ENCODE measurements at places on chromosomes 4 and X. TPM values are rescaled to one million over a fixed set of nuclear protein-coding genes. Genes with fewer than 3 reads are reported as not detected.

The EPHA5 gene
- 0.07 TPM for polyA plus RNA-seq

The SH3D19 gene
- polyA plus RNA-seq, result 12.5 TPM

The GSTCD gene
- polyA plus RNA-seq, result 4.1 TPM

The FMR1NB gene
- polyA plus RNA-seq, result not detected

- no peak overlapping the region for H3K4me3 ChIP-seq
- H3K27ac ChIP-seq, result no peak overlapping the region
- DNase-seq, result peak; percentile 5
- no peaks in the 10 kb centered on the region for H3K27me3 ChIP-seq
- no peaks in the 10 kb centered on the region for H3K36me3 ChIP-seq
- peaks cover 2% of the 10 kb centered on the region for H3K4me1 ChIP-seq
Observed at GRCh38 chr4:165502916-165503907, 124.4 kb downstream of the CPE start.

GRCh38 chr4:18012134-18012806, 9.3 kb downstream of the LCORL start:
- no peak overlapping the region for H3K4me3 ChIP-seq
- peaks cover 6% of the 10 kb centered on the region for H3K4me1 ChIP-seq
- H3K36me3 ChIP-seq, result no peaks in the 10 kb centered on the region
- H3K27ac ChIP-seq, result no peak overlapping the region
- no peaks in the 10 kb centered on the region for H3K27me3 ChIP-seq
- DNase-seq, result no peak

DNA sequence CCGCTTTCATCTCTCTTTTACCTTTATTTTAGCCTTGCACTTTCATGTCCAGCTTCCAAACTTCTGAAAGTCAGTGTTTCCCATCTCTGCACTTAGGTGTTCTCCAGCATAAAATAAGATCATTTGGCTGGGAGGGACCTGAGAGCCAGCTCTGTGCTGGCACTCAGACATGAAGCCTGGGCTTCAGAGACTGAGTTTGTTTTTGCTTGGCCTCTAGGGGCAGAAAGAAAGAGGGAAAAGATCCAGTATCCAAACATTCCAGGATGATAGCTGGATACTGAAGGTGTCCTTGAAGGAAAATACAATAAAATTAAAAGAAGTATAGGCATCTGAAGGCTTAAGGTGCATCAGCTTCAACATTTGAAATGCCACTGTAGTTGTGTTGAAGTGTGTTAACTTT, 202.4 kb upstream of the ZIC3 start:
- H3K27ac ChIP-seq, result no peak overlapping the region
- no peaks in the 10 kb centered on the region for H3K36me3 ChIP-seq
- no peak overlapping the region for H3K4me3 ChIP-seq
- no peaks in the 10 kb centered on the region for H3K27me3 ChIP-seq

DNA sequence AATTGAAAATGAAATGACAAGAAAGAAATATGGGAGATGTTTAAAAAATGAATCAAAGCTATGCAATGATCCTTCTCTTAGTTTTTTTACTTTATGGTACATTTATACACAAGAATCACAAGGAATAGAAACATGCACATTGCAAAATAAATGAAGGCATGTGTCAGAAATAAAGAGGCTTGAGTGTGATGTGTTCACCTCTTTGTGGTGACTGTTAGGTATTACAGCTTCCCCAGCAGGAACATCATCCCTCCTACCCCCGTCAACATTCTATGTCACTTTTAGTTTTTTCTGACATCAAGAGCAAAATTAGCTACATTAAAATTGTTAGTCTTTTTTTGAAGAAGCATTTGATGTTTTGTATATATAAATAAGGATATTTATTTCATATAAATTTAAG, 214.8 kb downstream of the SLC4A4 start:
- peaks cover 9% of the 10 kb centered on the region for H3K4me1 ChIP-seq
- peaks cover 12% of the 10 kb centered on the region for H3K36me3 ChIP-seq
